HuH-7 (cell line): ENCODE measurements at places on chromosomes 12 and 14.

DNA sequence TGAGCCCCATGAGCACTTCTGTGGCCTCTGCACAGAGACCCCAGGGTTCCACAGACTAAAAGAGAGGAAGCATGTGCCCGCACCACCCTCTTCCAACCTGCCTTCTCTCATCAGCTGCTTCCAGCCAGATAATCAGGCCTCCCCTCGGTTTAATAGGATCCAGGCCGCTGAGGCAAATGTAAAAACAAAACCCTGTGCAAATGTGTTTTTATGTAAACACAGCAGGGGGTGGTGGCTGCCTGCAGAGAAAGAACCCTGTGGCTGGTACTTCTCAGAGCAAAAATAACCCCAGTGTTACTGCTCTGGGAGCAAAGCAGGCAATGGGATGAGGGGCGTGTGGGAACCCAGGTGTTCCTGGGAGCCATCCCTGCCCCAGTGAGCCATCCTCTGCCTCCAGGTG is 46.2 kb downstream of the WSCD2 start:
- no peak for DNase-seq

- DNase-seq = no peak
These were observed 35.7 kb upstream of the EML1 start for GRCh38 chr14:99757331-99758070.

DNA sequence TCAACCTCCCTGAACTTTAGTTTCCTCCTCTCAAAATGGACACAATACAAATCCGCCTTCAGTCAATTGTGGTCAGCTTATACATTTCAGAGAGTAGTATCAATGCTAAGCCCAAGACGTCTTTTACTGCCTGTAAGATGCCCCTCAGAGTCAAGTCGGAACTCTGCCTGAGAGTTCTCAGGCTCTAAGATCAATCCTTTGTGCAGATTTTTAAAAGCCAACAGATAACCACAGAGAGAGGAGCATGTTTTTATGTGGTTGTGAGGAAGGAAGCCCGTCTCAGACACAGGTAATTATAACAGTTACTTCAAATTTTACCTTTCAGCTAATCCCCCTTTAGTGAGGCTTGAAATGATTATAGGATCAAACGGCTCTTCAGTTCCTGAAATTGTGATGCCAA is 91.6 kb downstream of the HELB start:
- no peak for DNase-seq

GRCh38 chr14:103207388-103208072 is 84.3 kb downstream of the TNFAIP2 start:
- no peak for DNase-seq

DNA sequence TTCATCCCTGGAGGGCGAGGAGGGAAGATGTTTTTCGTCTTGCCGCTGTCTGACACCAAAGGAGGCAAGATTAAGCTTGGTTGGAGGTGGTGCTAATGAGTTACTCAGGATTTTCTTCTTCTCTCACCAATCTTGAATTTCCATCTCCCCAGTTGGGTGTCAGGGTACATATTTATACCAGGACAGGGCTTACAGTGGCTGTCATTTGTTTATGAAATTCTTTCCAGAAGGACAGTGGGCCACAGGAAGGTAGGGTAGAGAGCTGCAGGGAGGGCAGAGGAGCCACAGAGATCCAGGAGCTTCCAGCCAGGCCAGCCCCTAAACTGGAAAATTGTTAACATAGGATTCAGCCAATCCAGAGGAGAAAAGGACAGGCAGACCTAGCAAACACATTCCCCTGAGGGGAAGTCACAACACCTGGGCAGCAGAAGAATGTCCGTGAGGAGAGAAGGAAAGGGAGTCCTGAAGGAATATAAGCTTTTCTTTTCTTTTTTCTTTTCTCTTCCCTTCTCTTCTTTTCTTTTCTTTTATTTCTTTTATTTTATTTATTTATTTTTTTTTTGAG is 40.5 kb downstream of the IRF2BPL start:
- DNase-seq = no peak

DNA sequence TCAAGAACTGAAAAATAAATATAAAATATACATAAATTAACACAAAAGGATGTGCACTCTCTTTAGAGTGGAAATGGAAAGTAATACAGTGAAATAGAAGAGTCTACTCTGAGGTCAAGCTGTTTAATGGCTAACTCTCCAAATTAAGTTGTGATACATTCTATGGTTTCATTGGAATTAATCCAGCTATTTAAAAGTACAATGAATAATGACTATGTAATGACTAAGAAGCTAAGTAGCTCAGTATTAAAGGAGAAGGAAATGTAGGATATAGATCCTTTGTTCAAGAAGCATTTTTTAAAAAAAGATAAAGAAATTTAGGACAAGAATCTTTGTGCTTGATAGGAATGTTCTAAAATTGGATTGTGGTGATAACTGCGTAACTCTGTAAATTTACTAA is 85.3 kb downstream of the LRP6 start:
- no peak for DNase-seq

DNA sequence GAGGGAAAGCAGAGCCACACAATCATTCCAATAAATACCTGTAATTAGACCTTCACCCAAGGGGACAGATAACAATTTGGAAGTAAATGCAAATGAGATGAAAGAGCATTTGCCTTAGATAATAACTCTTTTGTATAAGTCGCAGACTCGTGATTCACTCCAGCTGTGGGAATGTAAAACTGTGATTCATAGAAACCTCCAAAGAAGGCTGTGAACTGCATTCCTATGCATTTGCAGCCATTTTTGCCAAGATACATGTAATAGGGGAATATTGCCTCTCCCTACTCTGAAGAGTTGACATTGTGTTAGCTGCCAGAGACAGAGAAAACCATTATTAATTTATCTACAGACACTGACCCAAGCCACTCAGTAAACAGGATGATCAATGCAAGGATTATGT is 181.9 kb upstream of the ARHGAP5 start:
- no peak for DNase-seq

GRCh38 chr14:76217179-76217578 is 65.5 kb downstream of the GPATCH2L start:
- no peak for DNase-seq

- DNase-seq = no peak
These were observed 4.0 kb downstream of the KIF26A start for GRCh38 chr14:104142136-104142945.

DNA sequence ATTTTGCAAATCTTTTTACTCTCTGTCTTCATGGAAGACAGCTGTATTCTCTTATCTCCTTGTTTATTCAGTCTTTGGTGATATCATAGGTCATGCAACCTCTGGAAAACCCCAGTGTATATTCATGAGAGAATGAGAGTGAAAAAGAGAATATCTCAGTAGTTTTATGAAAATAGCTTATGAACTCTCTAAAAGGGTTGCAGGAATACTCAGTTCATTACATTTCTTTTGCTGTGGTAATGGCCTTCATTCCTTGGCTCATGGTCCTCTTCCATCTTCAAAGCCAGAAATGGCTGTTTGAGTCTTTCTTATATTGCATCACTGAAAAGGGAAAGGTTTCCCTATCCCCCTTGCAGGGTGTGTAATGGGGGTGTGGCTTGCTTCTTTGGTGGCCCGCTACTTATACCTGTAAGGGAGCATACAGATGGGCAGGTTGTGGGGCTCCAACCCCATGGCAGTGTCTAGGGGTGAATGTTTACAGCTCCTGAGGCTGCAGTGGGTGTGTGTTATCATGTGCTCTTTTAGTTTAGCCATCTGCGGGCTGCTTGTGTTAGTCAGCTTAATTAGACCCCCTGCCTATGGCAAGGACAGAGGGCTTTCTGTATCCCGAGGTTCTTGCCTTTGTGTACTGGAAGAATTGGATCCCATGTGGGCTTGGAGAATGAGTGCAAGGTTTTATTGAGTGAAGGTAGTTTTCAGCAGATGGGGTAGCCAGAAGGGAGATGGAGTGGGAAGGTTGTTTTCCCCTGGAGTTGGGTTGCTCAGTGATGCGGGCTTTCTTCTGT is 150.2 kb downstream of the CCDC91 start:
- no peak for DNase-seq

GRCh38 chr12:92786045-92786444 is 83.3 kb downstream of the PLEKHG7 start:
- no peak for DNase-seq

DNA sequence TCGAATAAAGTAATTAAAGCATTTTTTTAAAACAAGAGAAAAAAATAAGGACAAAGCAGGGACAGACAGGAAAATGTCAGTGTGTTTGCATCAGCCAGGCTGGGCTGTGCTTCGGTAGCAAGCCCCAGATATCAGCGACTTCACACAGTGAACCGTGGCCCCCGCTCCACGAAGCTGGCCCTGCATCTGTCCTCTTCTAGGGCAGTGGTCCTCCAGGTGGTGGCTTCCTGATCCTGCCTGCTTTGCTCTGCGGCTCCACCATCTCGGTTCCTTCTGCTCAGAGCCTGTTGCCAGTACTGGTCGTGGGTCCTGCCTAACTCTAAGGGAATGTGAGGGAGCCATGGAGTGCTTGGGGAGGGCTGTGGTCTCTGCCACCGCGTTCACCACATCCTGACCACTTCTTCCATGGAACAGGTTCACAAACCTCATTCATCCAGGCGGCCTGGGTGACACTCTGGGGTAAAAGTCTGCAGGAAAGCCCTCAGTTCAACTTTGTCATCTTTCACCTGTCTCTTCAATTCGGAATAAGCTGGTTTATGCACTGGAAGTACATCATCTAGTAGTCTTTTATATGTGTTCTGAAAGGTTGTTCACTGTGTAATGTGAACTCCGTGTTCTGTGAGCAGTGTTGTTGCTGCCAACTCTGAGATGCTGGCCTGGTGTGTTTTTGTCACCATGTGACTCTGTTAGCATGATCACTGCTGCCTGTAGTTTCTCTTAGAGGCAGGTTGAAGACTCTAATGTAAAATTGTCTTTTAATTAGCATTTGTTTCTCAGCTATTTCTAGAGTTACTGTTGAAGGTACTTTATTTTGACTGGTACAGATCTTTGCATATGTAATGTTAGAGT is 47.9 kb downstream of the ANKRD9 start:
- no peak for DNase-seq

DNA sequence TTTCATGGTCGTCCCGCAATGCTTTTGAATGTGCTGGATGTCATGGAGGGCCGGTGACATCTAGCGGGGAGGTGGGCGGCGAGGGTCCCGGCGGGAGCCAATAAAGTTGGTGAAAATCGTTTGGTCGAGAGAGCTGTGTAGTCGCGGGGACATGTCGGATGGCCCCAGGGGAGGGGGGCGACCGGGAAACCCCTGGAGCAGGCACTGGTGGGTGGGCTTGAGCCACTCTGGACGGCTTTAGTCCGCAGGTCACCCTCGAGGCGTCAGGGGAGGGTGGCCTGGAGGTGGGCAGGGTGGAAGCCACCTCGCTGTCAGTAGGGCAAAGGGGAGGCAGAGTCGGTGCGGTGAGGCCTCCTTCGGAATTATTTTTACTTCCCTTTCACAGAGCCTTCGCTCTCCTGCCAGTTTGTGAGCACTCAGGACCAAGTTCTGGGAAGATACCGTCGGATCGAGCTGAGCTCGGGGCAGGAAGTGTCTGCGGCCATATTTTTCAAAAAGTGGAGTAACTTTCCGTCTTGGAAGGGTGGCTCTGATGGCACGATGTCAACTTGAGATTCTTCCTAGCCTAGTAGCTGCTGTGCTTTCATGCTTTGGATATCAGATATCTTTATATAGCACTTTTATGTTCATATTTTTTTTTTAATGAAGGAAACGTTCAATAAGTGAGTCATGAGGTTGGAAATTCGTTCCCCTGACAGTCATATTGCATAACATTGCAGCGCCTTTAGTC is 28.2 kb downstream of the WBP11 start:
- DNase-seq = no peak

DNA sequence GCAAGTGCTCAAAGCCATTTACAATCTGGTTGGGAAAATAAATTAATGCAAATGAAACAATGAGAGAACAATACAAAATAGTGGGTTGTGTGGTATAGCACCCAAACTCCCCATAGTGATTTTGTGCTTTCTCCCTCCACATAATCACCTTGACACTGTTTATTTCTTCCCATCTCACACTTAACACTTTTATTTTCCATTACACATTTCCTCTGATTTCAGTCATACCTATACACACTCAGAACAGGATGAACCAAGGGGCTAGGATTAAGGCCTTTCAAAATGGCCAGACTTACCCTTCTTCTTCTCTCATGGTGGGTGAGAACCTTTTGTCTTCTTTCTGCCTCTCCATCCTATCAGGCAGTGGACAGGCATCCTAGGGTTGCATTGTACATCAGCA is 13.9 kb upstream of the PDE1B start:
- DNase-seq = no peak

DNA sequence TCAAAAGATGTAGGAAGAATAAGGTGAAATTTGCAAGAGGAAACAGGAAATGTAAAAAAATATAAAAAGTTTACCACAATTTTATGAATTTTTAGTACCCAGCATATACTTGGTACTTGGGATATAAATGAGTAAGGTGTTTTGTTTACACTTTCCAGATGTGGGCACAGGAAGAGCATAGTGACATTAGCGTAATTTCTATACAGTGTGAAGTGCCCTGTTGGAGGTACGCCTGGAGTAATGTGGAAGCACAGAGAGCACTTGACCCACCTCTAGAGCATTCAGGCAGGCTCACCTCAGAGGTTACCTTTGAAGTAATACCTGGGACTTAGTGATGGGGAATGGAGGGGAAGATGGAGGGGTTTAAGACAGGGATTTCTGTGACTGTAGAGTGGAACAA is 89.5 kb downstream of the AEBP2 start:
- no peak for DNase-seq

GRCh38 chr14:28138341-28138740 is 628.2 kb upstream of the FOXG1 start:
- no peak for DNase-seq

GRCh38 chr14:76080471-76080870 is 71.3 kb upstream of the GPATCH2L start:
- no peak for DNase-seq

GRCh38 chr14:64733321-64733720 is 29.1 kb downstream of the PLEKHG3 start:
- DNase-seq = no peak

DNA sequence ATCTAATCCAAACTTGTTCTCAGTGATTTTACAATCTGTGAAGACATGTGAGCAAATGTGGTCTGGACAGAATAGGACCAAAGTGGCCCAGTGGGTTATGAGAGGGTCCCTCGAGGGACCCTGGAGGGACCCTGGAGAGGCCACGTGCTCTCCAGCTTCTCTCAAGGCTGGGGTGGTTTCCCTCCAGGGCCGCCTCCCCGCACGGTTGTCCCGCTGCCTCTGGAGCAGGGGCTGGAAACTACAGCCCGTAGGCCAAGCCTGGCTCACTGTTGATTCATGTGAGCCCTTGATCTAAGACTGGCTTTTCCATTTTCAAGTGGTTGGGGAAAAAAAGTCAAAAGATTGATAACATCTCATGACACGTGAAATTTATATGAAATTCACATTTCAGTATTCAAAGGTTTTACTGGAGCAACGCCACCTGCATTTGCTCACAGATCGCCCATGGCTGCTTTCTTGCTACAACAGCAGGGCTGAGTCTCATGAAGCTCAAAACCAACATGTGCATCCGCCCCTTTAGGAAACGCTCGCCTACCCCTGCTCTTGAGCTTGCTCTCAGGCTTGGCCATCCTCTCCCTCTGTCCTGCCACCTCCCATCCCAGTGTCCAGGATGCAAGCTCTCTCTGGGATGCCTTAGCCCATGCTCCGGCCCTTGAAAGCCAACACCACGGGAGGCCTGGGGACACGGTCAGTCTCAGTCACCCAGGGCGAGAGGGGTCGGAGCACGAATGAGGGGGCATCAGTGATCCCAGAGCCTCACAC is 12.1 kb upstream of the LRTM2 start:
- no peak for DNase-seq
